ENCODE measurements at places on chromosomes 7 and 10.

GRCh38 chr7:155230169-155230593 lies 67.5 kb upstream of the INSIG1 start:
- no peak for DNase-seq

DNA sequence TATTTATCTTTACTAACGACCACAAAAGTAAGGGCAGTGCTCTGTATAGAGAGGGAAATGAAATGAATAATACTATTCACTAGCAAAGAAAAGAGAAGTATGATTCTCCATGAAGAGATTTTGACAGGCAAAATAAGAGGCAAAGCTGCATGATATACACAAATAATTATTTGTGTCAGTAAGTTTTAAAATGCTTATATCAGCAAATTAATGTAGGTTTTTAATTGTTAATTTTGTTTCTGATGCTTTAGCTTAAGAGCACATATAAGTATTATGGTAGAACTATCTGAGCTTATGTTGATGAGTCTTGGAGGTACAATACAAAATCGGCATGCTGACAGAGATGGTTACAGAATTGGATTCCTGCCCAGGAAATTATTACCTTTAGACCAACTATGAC lies 383.1 kb upstream of the VSTM2A start:
- DNase-seq: no peak

DNA sequence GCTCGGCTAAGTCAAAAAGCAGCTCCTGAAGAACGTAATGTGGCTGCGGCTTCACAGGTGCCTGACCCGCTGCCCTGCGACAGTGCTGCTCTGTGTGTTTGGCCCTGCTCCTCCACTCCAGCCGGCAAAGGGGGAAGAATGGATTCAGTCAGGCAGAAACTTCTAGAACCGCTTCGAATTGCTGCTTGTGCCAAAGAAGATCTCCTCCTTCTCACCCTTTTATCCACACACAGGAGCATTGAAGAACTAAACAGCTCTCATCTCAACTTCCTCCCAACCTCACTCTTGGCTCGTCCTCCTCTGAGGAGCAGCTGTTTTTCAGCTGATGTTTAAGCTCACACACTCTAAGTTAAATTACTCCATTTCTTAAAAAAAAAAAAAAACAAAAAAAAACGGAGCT lies 651.4 kb downstream of the INHBA start:
- DNase-seq: no peak

GRCh38 chr10:129140921-129141885 lies 325.8 kb upstream of the MGMT start:
- no peak for DNase-seq

DNA sequence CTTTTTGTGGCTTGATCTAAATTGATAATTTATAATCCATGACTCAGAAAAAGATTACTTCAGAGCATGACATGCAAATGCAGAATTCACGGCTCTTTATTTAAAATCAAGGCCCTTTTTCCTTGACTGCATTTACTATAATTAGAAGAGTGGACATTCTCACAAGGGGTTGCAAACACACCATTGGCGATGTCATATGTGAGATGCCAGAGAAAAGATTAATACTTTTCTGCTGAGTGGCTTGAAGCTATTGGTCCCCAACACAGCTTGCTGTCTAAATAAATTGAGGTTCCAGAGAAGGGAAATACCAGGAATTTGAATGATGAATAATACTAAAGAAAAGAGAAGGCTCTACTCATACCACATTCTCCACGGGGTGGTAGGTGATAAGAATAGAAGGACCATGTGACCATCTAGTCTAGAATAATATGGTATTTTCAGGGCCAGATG lies 78.7 kb upstream of the ARID5B start:
- no peak for DNase-seq

DNA sequence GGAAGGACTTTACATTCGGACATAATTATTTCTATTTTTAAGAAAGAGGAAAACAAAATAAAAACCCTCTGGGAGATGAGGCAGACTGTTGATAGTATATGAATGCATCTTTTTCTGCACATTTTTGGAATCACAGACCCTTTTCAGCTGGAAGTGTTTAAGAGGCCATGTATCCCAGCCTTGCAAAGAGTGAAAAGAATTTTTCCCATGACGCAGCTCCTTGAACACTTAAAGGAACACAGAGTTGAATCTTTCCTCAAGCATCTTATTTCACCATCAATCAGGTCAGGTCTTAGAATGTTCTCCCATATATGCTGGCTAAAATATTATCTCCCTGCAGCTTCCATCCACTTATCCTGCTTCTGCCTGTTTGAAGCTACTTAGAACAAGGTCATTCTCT lies 45.9 kb upstream of the PAPSS2 start:
- DNase-seq: no peak

DNA sequence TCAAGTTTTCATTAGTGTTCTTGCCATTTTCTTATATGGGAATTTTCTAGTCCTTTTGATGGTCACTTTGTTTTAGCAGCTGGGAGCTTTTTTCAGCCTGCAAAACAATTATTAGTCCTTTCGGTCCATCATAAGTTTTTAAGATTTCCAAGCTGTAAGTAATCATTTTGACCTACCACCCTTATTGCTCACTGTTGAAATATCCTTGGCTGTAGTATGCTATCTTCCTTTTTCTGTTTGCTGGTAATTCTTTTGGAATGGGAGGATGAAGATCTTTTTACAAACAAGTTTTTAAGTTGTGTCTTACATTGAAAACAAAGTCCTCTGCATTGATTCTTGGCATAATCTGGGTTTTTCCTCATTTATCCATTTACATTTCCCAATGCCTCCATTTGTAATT lies 24.0 kb downstream of the BZW2 start:
- no peak for DNase-seq

GRCh38 chr7:47408675-47409074 lies 173.2 kb downstream of the TNS3 start:
- DNase-seq: no peak

GRCh38 chr10:12941966-12942365 lies 59.5 kb downstream of the CCDC3 start:
- no peak for DNase-seq

DNA sequence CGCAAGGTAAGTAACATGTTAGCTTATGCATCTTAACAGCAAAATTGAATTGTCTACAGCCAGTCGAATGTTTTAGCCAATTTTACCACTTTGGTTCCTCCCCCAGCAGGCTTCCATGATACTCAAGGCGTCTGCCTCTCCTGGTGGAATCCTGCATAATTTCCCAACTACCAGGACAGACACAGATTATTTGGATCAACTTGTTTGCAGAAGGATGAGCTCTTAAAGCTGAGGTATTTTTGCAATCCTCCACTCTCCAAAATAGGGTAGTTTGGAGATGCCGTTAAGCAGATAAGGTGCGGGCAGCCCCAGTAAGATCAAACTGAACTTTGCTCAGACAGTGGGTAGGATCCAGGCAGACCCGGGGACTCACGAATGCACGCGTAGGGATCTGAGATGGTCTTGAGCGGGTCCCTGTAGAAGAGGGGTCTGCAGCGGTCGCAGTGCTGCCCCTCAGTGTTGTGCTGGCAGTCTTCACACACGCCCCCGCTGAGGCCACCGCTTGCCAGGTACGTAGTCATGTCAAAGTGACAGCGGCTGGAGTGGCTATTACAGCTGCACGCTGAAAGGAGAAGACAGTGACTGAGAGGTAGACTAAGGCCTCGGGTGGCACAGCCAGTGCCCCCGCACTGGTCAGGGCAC lies 27.4 kb downstream of the LAMB4 start:
- no peak for DNase-seq

GRCh38 chr7:125465527-125465926 lies 535.9 kb upstream of the POT1 start:
- DNase-seq: no peak

DNA sequence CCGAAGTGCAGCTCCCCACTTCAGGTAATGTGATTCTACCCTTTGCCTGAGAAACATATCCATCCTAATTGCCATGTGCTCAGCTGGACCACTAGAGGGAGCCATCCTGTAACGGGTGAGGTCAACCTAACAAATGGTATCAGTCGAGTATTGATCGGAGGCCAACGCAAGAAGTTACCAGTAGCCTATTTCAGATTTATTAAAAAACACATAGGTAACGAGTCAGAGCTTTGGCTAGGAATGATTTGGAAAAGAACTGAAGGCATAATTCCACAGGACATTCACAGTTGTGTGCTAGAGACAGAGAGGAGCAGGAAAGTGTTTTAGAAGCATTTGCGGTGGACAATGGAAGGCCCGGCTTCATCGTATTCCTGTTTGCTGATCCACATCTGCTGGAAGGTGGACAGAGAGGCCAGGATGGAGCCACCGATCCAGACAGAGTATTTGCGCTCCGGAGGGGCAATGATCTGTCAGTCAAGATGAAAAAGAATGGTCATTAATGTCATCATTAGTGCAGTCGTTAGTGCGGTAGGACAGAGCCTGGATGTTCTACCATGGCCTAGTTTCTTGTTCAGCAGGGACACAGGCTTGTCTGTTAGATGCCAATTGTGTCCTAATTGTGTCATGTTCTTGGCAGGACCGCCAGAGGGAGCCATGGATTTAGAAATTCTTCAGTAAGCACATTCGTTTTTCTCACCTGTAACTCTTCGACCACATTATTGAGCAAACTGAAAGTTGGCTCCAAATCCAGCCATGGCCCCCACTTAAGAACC lies 17.5 kb downstream of the ACTA2 start:
- DNase-seq: peak; percentile 61

DNA sequence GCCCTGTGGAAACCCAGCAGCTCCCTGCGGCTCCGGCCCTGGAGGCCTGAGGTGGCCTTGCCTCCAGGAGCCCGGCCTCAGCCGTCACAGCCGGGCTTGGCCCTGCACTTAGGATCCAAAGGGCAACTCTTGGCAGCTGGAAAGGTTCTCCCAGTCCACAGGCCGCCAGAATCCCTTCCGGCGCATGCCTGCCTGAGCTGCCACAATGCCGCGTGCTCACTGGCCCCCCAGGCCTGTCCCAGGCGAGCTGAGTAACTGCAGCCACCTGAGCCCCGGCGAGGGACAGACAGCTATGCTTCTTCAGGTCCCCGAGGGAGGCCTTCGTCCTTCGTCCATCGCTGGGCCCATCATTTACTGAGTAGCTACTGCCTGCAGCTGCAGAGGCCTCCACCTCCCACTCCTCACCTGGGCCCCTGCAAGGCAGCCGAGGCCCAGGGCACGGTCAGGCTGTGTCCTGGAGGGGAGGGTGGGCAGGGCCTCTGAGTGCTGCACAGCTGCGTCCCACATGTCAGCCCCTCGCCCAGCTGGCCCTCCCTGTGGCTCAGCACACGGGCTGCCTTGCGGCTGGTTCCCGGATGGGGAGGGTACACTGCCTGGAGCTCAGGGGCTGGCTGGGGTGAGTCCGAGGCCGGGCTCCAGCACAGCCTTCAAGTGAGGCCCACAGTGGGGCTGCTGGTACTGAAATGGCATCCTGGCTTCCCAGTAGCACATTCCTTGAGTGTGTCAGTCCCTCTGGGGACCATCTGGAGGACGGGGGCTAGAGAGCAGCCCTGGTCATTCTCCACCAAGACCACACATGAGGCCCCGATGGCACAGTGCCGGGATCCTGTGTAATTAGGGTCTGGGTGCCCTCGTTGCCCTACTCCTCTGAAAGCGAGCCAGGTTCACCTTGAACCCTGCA lies 172.5 kb downstream of the ELFN1 start:
- no peak for DNase-seq

- DNase-seq: no peak
Measured at GRCh38 chr10:5091196-5091595, 3.0 kb upstream of the AKR1C3 start.

Measured in COR-L47 (cell line).